ENCODE measurements at places on chromosomes 12 and 14. TPM values are rescaled to one million over a fixed set of nuclear protein-coding genes. Genes with fewer than 3 reads are reported as not detected.

ANKS1B gene
- total RNA-seq: not detected

GPRC5A gene
- total RNA-seq: not detected

GPR132 gene
- 43.5 TPM for total RNA-seq

CD4 gene
- total RNA-seq: 2.6 TPM

DNA sequence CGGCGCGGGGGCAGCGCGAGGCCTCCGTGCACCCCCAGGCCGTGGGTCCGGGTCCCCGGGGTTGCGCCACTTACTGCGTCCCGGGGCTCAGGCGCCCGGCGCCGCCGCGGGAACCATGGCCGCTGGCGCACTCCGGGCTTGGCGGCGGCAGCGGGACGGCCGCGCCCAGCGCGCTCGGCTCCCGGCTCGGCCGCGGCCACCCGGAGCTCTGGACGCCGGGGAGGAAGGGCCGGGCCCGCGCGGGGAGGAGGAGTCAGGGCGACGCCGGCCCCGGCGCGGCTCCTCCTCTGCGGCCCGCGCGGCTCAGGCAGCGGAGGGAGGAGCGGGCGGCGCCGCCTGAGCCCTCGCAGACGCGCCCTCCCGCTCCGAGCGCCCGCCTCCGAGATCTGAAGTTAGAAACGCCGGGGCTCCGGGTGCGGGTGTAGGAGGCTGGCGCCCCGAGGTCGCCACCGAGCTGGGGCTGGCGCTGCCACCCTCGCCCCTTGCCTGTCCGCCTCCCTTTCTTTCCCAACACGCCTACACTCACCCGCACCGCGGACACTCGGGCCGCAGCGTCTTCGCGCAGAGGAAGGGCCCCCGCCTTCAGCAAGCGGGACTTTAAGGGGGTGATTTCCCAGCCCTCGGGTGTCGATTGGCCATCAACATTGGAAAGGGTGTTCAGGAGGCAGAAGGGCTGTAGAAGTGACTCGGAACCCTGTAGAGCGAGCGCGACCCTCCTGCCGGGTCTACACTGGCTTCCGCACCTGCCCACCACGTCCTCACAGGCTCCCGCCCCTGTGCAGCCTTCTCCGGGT, at the start of gene NIN:
Gene NIN, minus strand, starts transcription at position 231 of the 794 bp plus-strand sequence. CDS start 9,106 bp downstream, outside the sequence.
- peak; percentile 86 for DNase-seq

DNA sequence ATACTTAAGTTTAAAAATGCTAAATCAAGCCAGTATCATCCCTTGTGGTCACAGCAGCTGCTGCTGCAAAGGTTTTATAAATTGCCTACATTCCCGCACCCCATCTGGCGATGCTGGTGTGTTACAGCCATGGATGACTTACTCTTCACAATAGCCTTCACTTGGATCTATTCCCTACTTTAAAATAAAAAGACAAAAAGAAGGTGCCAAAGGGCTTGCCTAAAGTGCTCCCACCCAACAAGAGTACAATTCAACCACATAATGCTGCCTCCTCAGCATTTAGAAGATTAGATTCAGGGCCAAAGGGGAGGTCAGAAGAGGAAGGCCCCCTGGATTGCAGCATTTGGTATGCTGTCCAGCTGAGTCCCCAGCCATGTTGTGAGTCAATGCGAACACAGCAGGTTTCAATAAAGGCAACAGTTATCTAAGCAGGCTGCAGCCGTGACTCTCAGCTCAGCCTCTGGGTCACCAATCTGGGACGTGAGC, 176.1 kb downstream of the DAD1 start:
- no peak for DNase-seq

GRCh38 chr12:63420206-63420644, 248.1 kb downstream of the DPY19L2 start:
- no peak for DNase-seq

- DNase-seq: no peak
Observed at GRCh38 chr12:6370994-6371754, 4.2 kb downstream of the SCNN1A start.

- no peak for DNase-seq
Observed at GRCh38 chr12:68348419-68348818, 16.3 kb upstream of the MDM1 start.

DNA sequence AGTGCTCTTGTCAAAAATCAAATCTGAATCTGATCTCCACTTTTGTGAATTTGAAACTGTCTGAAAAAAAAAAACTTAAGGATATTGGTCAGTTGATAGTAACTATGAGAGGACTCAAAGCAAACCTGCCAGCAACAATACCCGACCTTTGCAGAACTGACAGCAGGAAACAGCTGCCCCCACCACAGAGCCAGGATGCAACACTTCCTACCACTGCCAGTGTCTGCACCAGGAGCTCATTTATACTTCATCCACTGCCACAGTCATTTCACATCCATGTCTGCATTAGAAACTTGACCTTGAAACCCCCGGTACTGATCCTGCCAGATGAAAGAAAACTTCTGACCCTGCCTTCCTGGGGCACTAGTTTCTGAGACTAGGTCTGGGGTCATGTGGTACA, 27.4 kb upstream of the RXYLT1 start:
- peak; percentile 34 for DNase-seq

Data from activated naive CD8-positive, alpha-beta T cell treated with anti-CD3 and anti-CD28 coated beads, Interleukin-2, amount 10 ng/mL, durations not matched to agents 7 days and 5 days (primary cell).